Mesendoderm (in vitro differentiated cells): ENCODE measurements at places on chromosomes 12 and 14.
A peak's percentile ranks its signal among the peaks of the same experiment; 100 is the strongest.

DNA sequence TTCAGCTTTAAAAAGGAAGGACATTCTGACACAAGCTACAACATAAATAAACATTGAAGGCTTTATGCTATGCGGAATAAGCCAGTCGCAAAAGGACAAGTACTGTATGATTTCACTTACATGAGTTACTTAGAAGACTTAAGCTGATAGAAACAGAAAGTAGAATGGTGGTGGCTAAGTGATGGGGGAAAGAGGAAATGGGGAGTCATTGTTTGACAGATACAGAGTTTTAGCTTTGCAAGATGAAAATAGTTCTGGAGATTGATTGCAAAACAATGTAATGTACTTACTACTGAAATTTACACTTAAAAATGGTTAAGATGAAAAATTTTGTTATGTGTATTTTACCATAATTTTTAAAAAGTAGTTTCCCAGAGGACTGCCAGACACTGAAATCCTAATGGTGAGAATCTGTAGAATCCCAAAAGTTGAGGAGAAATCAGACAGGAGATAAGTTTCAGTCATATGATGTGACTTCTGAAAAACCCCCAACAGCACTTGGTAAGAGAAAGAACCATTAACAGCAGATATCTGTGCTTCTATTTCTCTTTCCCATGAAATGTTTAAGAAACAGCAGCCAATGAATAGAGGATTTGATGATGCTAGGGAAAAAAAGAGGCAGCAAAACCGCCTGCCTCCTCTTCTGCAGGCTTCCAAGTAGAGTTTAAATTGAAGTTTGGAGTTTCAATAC is 16.6 kb upstream of the CLEC2A start:
- no peak for DNase-seq

GRCh38 chr14:89140326-89140725 is 276.7 kb downstream of the FOXN3 start:
- DNase-seq, result no peak

DNA sequence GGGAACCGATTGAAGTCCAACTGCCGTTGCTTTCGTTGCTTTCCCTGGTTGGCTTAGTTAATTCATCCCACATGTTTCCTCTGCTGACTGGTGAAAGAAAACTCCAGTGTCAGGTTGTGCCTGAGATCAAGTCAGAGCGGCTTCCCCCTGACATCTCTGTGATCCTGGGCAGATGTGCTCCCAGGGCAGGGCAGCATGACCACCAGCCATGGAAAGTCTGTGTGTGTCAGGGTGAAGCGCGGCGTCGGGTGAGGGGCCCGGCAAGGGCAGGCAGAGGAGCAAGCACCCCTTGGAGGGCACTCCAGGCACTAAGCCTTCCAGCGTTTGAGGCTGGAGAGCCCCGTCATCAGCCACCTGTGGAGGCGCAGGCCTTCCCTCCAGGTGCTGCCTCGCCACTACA is 54.5 kb upstream of the IGF1 start:
- DNase-seq, result no peak

DNA sequence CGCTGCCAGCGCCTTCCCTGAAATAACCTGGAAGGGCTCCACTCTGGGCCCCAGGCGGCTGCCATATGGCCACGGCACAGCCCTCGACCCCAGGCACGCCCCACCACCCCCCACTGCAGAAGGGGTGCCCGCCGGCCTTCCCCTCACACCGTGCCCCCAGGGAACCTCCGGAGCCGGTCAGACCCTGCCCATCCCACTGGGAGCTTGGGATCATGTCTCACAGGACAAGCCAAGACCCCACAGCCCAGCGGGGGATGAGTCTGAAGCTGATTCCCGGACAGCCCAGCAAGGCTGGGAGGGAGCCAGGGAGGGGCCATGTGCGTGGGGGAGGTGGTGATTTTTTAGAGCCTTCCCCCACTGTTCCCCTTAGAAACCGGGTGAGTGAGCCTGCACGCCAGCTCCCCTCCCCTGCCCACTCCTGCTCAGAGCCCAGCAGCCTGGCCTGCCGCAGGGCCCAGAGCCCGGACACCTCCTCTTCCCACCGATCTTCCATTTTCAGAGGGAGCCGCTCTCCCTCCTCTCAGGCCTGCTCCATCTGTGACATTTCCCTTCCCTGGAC is 1.4 kb downstream of the RIMBP2 start:
- DNase-seq, result peak; percentile 19

- no peak for DNase-seq
Observed at GRCh38 chr14:100370003-100370402, 46.9 kb downstream of the SLC25A47 start.

GRCh38 chr12:617304-617915 is 45.8 kb downstream of the NINJ2 start:
- DNase-seq, result no peak

- DNase-seq, result no peak
Observed at GRCh38 chr14:101380940-101381339, 180.4 kb upstream of the DIO3 start.

DNA sequence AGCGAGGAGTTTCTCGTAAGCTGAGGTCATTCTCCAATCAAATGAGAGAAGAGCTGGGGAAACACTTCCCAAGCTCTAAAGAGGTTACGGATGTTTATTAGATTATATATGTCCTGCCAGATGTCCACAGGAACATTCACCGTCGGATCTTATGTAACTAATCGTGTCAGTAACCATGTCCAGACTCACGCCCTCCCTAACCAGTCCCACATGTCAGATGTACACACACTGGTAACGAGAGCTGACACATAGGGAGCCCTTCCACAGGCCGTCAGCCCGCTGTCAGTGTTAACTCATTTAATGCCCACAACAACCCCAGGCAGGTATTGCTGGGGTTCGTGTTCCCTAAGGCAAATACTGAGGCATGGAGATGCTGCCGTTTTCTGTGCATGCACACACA is 223.7 kb upstream of the RTL1 start:
- no peak for DNase-seq

- DNase-seq, result no peak
Observed at GRCh38 chr12:84172823-84173424, 739.7 kb downstream of the SLC6A15 start.

DNA sequence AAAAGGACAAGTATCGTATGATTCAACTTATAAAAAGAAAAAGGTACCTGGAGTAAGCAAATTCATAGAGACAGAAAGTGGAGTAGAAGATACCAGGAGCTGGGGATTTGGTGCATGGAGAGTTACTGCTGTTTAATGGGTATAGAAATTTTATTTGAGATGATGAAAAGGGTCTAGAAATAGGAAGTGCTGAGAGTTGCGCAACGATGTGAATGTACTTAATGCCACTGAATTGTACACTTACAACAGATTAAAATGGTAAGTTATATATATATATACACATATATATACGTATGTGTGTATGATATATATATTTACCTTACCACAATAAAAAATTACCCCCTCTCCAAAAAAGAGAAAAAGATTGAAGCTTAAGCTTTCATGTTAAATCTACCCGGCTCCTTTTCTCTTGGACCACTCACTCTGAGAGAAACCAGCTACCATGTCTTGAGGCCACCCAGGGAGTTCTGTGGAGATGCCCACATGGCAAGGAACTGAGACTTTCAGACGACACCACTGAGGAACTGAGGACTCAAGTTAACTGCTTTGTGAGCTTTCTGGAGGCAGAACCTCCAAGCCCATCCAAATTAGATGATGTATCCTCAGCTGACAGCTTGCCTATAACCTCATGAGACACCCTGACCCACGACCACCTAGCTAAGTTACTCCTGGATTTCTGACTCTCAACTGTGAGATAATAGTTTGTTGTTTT is 130.0 kb upstream of the BTG1 start:
- no peak for DNase-seq

GRCh38 chr12:43208221-43208620 is 343.8 kb downstream of the ADAMTS20 start:
- no peak for DNase-seq

DNA sequence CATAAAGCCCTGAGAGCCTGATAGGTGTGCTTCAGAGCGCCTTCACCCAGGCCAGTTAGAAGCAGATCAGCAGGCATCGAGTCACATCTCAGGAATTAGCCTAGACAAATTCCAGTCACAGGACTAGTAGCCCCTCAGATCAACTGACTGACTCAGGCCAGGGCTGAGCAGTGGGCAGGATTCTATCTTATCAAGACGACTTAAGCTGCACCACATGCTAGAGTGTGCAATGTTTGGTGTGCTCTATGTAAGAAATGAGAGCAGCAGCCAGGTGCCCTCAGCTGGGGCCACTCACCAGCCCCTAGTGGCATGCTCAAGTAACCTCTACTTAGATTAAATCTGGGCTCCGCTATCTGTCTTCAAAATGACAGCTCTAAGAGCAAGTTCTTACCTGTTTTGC is 19.7 kb upstream of the NGB start:
- DNase-seq, result peak; percentile 67

DNA sequence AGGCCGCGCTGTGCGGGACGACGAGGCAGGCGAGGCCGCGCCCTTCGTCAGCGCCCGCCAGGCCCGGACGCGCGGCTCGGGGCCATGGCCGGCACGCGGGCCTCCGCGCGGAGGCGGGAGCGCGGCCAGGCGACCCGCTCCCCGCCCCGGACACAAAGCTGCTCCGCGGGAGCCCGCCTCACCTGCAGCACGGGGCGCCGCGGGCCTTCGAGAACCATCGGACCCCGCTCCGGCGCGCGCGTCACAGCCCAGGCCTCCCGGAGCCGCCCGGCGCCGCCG is 342 bp downstream of the DICER1 start:
- no peak for DNase-seq

- DNase-seq, result no peak
Observed at GRCh38 chr12:21710958-21711775, 53.5 kb upstream of the LDHB start.

GRCh38 chr14:105519946-105520698 is 6.3 kb upstream of the TMEM121 start:
- DNase-seq, result no peak
